Hepatocyte (in vitro differentiated cells): ENCODE measurements at places on chromosomes 7 and 10.
A peak's percentile ranks its signal among the peaks of the same experiment; 100 is the strongest.

GRCh38 chr10:132097609-132098377 is 32.0 kb downstream of the JAKMIP3 start:
- no peak for DNase-seq

DNA sequence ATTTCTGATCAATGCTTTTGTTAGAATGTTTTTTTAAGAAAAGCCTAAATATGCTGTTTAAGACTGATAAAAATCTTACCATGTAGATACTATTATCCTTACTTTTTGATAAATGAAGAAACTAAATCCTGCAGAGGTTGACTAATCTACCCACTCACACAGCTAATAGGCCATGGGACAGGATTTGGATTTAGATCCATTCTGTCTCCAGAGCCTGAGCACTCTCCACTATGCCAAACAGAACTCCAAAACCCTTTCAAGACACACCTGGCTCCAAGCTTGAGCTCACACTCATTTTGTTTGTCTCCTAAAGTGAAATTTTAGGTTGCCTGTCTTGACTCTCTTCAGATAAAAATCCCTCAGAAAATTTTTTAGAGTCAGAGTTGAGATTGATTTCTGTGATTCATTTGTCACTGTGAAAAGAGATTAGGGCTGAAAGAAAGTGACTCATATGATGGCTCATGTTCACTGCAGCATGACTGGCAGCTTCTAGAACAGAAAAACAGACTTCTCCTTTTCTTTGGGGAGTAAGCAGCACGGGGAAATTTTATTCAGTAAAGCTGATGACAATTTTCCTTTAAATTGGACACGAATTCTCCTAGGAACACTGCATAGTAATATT is 132.3 kb upstream of the POT1 start:
- DNase-seq = peak; percentile 14

GRCh38 chr7:33050535-33051318 is 11.8 kb downstream of the NT5C3A start:
- DNase-seq = peak; percentile 56

DNA sequence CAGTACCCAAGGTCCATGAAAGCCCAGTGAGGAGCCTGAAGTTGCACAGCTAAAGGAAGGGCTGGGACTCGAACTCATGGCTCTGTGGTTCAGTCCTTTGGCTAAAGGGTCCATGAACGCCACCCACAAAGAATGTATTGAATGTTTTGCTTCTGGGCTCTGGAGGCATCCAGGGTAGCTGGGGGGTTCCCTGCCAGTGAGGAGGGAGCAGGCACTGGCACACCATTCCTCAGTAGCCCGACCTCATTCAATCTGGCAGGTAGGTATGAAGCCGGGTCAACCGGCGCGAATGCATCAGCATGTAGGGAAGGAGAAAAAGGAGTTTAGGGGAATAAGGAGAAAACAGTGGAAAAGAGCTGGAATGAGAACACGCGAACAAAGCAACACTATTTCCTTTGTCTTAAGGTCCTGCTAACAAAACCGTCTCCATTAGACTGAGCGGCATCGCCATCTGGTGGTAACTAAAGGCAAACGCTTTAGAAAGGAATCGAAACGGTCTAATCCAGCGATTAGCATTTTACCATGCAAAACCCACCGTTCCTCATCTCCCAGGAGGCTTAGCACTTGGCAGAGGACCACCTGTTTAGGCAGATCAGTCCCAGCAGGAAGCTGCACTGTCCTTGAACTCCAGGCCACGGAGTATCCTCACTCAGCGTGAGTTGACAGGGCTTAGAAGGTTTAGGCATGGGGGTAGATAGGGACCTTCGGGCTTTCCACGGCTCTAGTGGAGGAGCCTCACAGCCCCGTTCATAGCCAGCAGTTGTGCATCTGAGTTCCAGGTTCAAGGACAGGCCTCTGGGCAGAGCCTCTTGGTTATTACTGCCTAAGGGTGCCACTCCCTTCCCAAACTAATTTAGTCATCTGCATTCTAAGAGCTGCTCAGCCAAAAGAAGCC is 122.8 kb downstream of the UBE2H start:
- DNase-seq = peak; percentile 89

DNA sequence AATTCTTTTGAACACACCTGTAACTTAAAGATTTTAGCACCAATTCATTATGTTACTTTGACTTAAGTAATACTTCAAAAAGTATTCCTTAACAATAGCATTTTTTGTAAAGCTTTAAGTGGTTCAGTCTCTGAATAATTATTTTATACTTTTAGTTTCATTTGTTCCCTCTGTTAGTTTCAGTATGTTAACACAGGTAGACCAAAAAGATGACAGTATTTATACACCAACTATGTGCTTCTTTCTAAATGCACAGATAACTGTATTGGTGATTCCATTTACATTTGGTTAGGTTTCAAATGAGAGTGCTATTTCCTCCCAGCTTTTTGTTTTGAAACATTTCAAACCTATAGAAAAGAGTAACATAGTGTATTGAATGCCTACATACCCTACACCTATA is 14.0 kb downstream of the RALA start:
- DNase-seq = no peak

DNA sequence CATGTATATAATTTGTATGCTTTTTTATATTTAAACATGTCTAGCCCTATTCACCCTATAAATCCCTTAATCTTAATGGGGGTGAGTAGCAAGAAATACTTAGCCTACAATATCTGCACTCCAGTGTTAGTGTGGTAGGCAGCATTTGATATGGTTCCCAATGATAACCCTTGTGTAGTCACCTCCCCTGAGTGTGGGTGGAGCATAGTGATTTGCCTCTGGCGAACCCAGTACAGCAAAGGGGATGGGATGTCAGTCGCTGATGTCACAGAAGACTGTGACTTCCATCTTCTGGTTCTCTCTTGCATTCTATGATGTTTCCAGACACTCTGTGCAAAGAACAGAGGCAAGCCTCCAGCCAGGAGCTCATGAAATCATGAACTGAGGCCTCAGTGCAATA is 211.2 kb downstream of the CRPPA start:
- no peak for DNase-seq
